Right atrium auricular region (tissue), 2 donors: ENCODE measurements at places on chromosomes 13 and 19. TPM values are rescaled to one million over a fixed set of nuclear protein-coding genes. Genes with fewer than 3 reads are reported as not detected.

GRCh38 chr13:99339736-99340397 is 32.7 kb upstream of the GPR183 start:
- DNase-seq, result no peak

DNA sequence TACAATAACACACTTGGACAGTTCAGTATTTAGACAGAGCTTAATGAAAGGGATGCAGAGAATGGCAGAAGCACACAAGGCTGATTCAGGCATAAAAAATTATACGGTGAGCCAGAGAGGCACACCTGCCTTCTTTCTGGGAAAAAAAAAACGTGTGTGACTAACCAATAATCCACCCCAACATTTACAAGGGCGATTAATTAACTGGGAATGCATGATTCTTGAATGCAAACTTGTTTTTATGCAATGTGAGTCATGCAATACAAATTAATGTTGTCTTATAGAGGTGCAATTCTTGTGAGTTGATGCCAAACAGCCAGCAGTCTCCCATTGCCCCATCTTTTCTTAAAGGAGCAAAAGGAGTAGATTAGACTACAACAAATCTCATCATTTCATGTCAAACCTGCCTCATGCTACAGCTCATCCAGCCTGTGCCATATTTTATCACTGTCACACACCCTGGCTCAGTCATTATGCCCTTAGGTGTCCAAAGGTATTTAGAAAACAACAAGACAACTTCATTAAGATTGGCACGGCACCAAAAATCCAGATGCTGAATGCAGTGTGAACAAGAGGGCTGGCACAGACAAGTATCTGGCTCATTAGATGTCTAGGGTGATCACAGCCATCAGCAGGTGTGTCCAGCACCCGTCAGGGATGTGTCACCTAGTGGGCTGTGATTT is 721.1 kb downstream of the EFNB2 start:
- no peak for DNase-seq

- no peak for DNase-seq
These were observed 361.8 kb downstream of the KCNRG start for GRCh38 chr13:50376895-50377575.

DNA sequence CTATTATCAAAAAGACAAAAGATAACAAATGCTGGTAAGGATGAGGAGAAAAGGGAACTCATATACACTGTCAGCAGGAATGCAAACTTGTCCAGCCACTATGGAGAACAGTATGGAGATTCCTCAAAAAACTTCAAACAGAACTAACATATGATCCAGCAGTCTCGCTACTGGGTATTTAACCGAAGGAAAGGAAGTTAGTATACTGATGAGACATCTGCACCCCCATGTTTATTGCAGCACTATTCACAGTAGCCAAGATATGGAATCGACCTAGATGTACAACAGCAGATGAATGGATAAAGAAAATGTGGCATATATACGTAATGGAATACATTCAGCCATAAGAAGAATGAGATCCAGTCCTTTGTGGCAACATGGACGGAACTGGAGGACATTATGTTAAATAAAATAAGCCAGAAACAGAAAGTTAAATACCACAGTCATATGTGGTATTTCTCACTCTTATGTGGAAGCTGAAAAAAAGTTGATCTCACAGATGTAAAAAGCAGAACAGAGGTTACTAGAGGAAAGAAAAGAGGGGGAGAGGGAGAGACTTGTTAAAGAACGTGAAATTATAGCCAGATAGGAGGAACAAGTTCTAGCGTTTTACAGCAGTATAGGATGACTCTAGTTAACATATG is 83.2 kb downstream of the RUBCNL start:
- no peak for DNase-seq

DNA sequence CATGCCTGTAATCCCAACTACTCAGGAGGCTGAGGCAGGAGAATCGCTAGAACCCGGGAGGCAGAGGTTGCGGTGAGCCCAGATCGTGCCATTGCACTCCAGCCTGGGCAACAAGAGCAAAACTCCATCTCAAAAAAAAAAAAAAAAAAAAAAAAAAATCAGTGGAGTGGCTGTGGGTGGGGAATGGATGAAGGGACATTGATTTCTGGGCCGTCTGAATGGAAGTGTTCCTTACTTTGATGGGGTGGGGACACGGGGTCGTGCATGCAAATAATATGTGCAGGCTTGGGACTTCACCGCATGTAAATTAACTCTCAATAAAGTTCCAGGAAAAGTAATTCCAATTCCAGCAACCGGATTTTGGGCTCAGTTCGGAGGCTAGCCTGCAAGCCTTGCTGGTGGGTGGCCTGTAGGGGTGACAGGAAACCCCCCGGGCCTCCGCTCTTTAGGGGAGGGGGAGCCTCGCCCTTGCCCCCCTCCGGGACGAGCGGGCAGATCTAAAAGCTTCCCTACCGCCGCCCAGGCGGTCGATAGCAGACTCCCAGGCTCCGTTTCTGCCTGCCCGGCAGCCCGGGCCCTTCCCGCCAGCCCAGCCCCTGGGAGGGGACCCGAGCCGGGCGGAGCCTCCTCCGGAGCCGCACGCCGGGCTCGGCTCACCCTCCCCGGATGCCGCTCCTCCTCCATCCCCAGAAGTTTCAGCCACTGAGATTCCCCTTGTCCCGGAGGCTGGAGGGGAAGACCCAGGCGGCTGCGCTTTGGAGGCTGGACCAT is 48.0 kb upstream of the ADGRE5 start:
- no peak for DNase-seq

GRCh38 chr13:76663592-76664335 is 222.4 kb downstream of the KCTD12 start:
- DNase-seq, result no peak

- no peak for DNase-seq
These were observed 45.7 kb downstream of the C1QTNF9 start for GRCh38 chr13:24355103-24355502.

DNA sequence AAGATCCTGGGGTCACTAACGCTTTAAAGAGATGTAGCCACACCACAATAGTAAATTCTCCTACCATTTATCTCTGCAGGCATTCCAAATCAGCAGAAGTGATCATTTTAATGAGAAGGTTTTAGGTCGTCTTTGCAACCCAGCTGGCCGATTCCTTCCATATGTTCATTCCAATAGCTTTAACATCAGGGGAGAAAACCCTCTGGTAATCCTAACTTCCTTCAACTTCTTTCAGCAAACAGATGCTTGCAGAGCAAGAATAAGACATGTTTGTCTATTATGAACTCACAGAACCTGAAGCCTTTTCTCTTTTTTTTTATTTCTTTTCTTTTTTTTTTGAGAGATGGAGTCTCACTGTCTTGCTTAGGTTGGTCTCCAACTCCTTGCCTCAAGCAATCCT is 498.6 kb upstream of the SLITRK1 start:
- DNase-seq, result no peak

DNA sequence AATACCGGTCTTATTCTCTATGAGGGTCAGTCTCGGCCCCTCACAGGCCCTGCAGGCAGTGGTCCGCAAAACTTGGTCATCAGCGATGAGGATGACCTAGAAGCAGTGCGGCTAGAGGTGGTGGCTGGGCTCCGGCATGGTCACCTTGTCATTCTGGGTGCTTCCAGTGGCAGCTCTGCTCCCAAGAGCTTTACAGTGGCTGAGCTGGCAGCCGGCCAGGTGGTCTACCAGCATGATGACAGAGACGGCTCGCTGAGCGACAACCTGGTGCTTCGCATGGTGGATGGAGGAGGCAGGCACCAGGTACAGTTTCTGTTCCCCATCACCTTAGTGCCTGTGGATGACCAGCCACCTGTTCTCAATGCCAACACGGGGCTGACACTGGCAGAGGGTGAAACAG is 1.8 kb downstream of the FREM2 start:
- DNase-seq, result no peak

DNA sequence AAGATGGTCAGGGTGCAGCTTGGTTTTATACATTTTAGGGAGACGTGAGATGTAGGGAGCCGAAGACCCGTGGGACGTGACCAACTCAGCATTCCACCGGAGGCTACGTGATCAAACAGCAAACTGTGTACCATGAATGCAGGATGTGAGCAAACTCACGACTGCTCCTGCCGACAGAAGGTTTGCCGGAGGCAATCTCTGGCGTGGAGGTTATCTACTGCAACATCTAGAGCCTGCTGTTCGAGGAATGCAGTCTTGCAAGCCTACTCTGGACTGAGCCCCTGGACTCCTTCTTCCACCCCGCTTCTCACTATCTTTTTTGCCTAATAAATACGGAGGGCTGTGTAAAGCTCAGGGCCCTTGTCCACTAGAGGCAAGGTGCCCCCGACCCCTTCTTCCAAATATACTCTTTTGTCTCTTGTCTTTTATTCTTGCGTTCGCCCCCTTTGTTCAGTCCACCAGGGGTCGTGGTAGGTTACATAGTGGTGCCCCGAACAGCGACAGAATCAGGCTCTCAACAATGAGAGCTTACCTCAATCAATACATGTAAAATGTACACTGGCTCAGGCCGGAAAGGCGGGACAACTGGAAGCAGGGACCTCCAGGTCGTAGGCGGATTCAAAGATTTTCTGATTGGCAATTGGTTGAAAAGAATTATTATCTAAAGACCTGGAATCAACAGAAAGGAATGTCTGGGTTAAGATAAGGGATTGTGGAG is 8.9 kb upstream of the OR1I1 start:
- no peak for DNase-seq

GRCh38 chr13:33639626-33640080 is 178.3 kb upstream of the RFC3 start:
- no peak for DNase-seq

DNA sequence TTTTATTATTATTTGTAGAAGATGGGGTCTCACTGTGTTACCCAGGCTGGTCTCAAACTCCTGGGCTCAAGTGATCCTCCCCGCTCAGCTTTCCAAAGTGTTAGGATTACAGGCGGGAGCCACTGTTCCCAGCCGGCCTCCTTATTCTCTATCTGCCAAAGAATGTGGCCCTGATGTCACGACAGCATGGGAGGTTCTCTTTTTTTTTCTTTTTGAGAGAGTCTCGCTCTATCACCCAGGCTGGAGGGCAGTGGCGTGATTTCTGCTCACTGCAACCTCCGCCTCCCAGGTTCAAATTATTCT is 23.5 kb downstream of the CARM1 start:
- no peak for DNase-seq

GRCh38 chr19:18611327-18612050 is 1.2 kb upstream of the TMEM59L start:
- DNase-seq, result no peak

- DNase-seq, result no peak
These were observed 251.4 kb upstream of the MAB21L1 start for GRCh38 chr13:35727881-35728280.

- no peak for DNase-seq
These were observed 25.3 kb upstream of the HOMER3 start for GRCh38 chr19:18966307-18966706.

- DNase-seq, result no peak
These were observed 15.3 kb upstream of the ARHGEF18 start for GRCh38 chr19:7333198-7334118.

GRCh38 chr19:42220751-42221097 is 612 bp downstream of the ZNF526 start:
- no peak for DNase-seq

GRCh38 chr13:81493144-81493543 is 1152.2 kb upstream of the SPRY2 start:
- no peak for DNase-seq

The TEAD2 gene
- total RNA-seq, result 39.8 TPM

The KLK1 gene
- total RNA-seq, result 0.51 TPM

The CGB3 gene
- not detected for total RNA-seq

The GSX1 gene
- not detected for total RNA-seq

The ADGRE3 gene
- not detected for total RNA-seq

The MUC16 gene
- 21.3 TPM for total RNA-seq

The C1QTNF9 gene
- total RNA-seq, result 0.67 TPM

The DACT3 gene
- total RNA-seq, result 23.5 TPM

The CEACAM1 gene
- 0.78 TPM for total RNA-seq

The CYP4F2 gene
- not detected for total RNA-seq
